ENCODE measurements at places on chromosomes 2 and 18. TPM values are rescaled to one million over a fixed set of nuclear protein-coding genes. Genes with fewer than 3 reads are reported as not detected.

DNA sequence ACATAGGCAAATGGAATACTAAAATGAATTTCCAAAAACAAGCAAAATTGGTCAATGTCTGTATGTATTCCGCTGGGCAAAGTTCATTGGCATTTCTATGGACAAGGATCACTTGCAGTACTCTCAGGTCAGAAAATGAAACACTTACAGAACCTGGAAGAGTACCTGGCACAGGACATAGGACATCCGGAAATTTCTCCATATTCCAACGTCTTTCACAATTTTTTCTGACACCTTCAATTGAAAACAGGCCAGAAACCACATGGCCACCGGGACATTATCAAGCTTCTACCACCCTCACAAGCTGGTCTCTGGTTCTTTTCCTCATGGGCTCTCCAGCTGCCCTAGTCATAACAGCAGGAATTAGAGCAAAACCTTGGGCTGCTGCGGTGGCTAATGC, 96.9 kb upstream of the MSH6 start:
- no peaks in the 10 kb centered on the region for H3K27me3 ChIP-seq
- DNase-seq: peak; percentile 4
- H3K4me1 ChIP-seq: peaks cover 5% of the 10 kb centered on the region
- no peak overlapping the region for H3K4me3 ChIP-seq
- no peak overlapping the region for H3K27ac ChIP-seq
- H3K36me3 ChIP-seq: no peaks in the 10 kb centered on the region

DNA sequence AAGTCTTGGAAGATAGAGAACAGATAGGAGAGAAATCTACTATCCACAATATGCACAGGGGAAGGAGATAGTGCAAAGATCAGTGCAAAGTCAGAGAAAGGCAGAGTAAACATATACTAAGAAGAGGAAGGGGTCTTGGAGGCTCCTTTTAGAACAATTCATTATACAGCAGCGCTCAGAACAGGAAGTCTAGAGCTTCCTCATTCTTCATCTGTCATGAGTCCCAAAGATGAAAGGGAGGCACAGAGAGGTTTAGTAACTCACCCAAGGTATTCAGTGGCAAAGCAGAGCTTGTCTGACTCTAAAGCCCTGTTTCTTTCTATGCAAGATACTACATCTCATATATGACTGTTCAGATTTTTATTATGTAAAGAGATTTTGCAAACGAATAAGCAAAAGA, 1.4 kb downstream of the SP110 start:
- H3K36me3 ChIP-seq: peaks cover 18% of the 10 kb centered on the region
- H3K27me3 ChIP-seq: no peaks in the 10 kb centered on the region
- no peak overlapping the region for H3K27ac ChIP-seq

DNA sequence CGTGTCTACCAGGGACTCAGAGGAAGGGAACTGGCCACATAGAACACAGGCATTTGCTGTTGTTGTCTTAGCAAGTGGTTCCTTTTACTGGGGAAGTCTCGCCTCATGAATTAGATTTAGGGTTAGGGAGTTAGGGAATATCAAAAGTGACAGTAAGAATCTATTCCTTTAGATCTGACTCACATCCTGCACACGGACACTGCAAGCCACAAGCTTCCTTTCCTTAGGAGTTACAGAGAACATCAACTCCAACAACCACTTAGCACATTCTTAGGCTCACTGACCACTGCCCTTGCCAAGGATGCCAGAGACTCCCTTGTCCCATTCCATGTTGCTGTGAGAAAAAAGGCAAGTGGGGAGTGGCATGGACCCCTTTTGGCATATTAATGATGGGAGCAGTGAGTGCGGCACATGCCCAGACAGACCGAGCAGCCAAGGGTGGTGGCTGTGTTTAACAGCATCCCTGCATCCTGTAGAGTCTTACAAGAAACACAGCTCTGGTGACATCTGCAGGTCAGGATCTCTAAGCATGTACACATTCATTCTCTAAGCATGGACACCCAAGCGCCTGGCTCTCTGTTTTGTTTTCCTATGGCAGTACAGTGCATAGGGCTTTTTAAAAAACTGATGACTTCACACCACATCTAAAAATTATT, 745.6 kb upstream of the RAB6C start:
- H3K27ac ChIP-seq: peak overlapping the region; percentile 51
- peak; percentile 17 for DNase-seq
- H3K27me3 ChIP-seq: no peaks in the 10 kb centered on the region
- H3K36me3 ChIP-seq: no peaks in the 10 kb centered on the region
- peaks cover 13% of the 10 kb centered on the region for H3K4me1 ChIP-seq

The CNTNAP5 gene
- total RNA-seq: not detected

The BMP10 gene
- not detected for total RNA-seq

The PRKAG3 gene
- not detected for total RNA-seq

The HOXD3 gene
- total RNA-seq: not detected

DNA sequence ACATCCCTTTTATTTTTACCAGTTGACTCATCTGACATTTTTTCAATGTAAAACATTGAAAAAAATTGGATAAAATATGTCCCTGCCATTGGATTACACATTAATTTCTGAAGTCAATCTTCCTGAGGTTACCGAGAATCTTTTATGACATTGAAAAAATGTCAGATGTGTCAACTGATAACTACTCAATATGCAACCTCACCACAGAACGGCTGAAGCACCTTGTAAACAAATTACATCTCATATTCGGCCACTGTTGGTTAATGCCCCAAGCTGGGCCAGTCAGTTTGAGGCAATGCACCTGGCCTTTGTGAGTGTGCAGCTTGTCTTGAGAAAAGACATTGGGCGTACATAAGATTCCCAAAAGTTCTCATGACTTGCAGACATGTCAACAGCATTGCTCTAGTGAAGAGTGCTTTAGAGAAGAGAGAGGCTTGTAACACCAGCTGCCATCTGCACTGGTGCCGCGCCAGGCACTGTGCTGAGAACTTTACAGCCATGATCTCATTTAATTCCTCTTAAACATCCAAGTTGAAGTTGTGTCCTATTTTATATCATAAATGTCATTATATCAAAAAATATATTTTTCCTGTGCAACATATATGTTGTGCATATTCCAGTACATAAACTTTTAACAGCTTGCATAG, 112.7 kb upstream of the SLC35G4 start:
- no peaks in the 10 kb centered on the region for H3K36me3 ChIP-seq
- H3K4me1 ChIP-seq: peaks cover 21% of the 10 kb centered on the region
- H3K27me3 ChIP-seq: no peaks in the 10 kb centered on the region
- no peak overlapping the region for H3K27ac ChIP-seq
- no peak for DNase-seq

- no peaks in the 10 kb centered on the region for H3K27me3 ChIP-seq
- H3K27ac ChIP-seq: no peak overlapping the region
- DNase-seq: no peak
- no peaks in the 10 kb centered on the region for H3K36me3 ChIP-seq
- no peaks in the 10 kb centered on the region for H3K4me1 ChIP-seq
Measured at GRCh38 chr2:187383043-187383800, 64.8 kb downstream of the CALCRL start.

DNA sequence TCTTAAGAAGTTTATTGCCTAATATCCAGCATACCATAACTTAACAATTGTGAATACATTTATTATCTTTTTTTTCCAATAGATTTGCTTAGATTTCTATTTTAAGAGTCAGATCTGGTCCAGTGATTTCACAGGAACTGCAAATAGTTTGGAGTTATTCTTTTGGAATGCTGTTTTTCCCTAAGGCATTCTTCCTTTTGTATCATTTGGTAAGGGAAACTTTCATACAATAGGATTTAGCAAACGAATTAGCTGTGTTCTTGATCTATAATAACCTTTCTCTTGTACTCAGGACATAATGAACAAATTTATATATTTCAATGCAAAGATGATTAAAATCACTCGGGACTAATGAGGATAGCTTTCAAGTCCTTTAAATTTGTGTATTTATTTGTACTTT, 201.6 kb downstream of the ERBB4 start:
- no peak overlapping the region for H3K4me3 ChIP-seq
- H3K36me3 ChIP-seq: no peaks in the 10 kb centered on the region
- H3K27ac ChIP-seq: no peak overlapping the region

The ANO7 gene
- 0.14 TPM for total RNA-seq

GRCh38 chr2:101076581-101076980, 74.5 kb downstream of the RPL31 start:
- H3K27ac ChIP-seq: peak overlapping the region; percentile 63
- no peak for DNase-seq
- peaks cover 81% of the 10 kb centered on the region for H3K36me3 ChIP-seq
- H3K27me3 ChIP-seq: no peaks in the 10 kb centered on the region
- peaks cover 42% of the 10 kb centered on the region for H3K4me1 ChIP-seq
- H3K4me3 ChIP-seq: no peak overlapping the region

GRCh38 chr2:207539470-207539869, 9.7 kb downstream of the CREB1 start:
- no peaks in the 10 kb centered on the region for H3K27me3 ChIP-seq
- peaks cover 6% of the 10 kb centered on the region for H3K4me1 ChIP-seq
- no peaks in the 10 kb centered on the region for H3K36me3 ChIP-seq

- H3K4me1 ChIP-seq: peaks cover 5% of the 10 kb centered on the region
- H3K36me3 ChIP-seq: no peaks in the 10 kb centered on the region
- no peak overlapping the region for H3K4me3 ChIP-seq
- no peak for DNase-seq
Measured at GRCh38 chr2:12934146-12934756, 217.5 kb downstream of the TRIB2 start.

DNA sequence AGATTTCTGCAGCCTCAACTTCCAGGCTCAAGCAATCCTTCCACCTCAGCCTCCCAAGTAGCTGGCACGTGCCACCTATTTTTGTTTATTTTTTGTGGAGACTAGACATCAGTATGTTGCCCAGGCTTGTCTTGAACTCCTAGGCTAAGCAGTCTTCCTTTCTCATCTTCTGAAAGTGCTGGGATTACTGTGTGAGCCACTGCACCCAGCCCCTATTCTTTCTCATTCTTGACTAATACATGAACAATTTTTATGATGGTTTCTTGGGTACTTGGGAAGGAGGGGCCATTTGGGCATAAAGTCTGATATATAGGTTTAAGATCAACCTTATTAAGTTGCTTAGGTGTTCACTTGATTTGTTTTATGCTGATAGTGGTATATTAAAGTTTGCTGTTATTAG, 26.2 kb downstream of the EPC2 start:
- peaks cover 28% of the 10 kb centered on the region for H3K4me1 ChIP-seq
- DNase-seq: peak; percentile 14

GRCh38 chr2:5322396-5322795, 369.8 kb upstream of the SOX11 start:
- no peaks in the 10 kb centered on the region for H3K4me1 ChIP-seq
- no peak overlapping the region for H3K4me3 ChIP-seq
- no peak for DNase-seq
- no peaks in the 10 kb centered on the region for H3K36me3 ChIP-seq

- H3K27ac ChIP-seq: no peak overlapping the region
- H3K27me3 ChIP-seq: no peaks in the 10 kb centered on the region
- H3K4me1 ChIP-seq: no peaks in the 10 kb centered on the region
- DNase-seq: no peak
- peaks cover 90% of the 10 kb centered on the region for H3K36me3 ChIP-seq
Measured at GRCh38 chr2:60779426-60779825, 23.4 kb downstream of the PAPOLG start.

GRCh38 chr18:31441493-31441892, 6.0 kb upstream of the DSG3 start:
- DNase-seq: no peak
- H3K4me1 ChIP-seq: no peaks in the 10 kb centered on the region
- no peak overlapping the region for H3K4me3 ChIP-seq

DNA sequence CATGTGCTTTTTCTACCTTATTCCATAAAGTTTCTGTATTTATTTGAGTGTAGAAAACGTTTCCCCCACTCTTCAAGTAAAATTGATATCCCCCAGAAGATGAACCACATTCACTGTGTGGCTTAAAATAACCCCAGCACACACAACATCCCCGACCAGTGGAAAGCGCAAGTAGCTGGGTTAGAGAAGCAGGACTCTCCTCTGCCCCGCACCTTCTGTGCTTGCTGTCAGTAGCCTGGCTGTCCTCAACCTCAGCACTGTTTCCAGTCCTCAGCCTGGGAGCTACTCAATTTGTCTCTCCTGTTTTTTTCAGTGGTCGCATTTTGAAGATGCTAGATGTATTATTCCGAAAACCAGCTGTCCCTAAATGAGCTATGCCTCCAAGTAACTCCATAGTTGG, 18.0 kb upstream of the ST8SIA3 start:
- H3K36me3 ChIP-seq: no peaks in the 10 kb centered on the region
- H3K4me1 ChIP-seq: peaks cover 8% of the 10 kb centered on the region
- DNase-seq: no peak
- H3K27me3 ChIP-seq: peaks cover 19% of the 10 kb centered on the region
- H3K27ac ChIP-seq: no peak overlapping the region
- no peak overlapping the region for H3K4me3 ChIP-seq

DNA sequence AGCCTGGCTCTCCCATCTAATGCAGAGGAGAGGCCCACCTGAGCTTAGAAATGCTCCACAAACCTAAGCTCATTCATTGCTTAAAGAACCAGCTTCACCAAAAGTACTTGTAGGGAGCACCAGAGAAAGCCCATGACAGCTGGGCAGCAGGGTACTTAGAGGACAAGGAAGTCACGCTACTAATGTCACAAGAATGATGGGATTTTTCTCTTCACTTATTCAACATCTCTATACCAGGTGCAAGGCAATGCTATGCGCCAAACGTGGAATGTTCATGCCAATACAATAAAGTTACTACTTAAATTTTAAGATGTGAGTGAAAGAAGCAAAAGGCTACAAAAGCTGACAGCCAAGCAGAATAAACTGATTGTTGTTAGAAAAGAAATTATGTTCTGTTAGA, 36.0 kb downstream of the LONRF2 start:
- no peak overlapping the region for H3K27ac ChIP-seq
- H3K36me3 ChIP-seq: no peaks in the 10 kb centered on the region
- no peak overlapping the region for H3K4me3 ChIP-seq
- peaks cover 9% of the 10 kb centered on the region for H3K27me3 ChIP-seq

DNA sequence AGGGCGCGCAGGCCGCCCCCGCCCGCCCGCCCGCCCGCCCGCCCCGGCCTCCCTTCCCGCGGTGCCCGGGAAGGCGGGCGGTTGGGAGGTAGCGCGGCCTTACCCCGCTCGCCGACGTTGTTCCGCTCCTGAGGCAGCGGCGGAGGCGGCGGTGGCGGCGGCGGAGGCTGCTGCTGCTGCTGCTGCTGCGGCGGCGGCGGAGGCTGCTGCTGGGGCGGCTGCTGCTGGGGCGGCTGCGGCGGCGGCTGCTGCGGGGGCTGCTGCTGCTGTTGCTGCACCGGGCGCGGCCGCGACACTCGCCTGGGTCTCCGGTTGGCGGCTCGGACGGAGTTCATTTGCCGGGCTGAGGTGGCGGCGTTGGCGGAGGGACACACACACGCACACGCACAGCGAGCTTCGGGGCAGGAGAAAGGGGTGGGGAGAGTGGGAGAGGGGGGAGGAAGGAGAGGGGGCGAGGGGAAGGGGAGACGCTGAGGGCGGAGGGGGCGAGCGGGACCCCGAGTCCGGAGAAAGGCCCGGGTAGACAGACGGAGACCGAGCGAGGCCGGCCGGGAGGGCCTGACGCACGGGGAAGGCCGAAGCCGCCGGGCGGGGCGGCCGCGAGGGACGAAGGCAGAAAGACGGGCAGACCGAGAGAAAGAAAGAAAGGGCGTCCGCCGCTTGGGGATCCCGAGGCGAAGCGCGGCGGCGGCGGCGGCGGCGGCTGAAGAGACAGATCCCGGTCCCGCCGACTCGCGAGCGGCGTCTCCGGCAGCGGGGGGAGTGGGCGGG, 727 bp downstream of the FBXO11 start:
- H3K4me1 ChIP-seq: peaks cover 18% of the 10 kb centered on the region
- peak overlapping the region; percentile 97 for H3K27ac ChIP-seq
- H3K27me3 ChIP-seq: no peaks in the 10 kb centered on the region
- no peaks in the 10 kb centered on the region for H3K36me3 ChIP-seq

- H3K36me3 ChIP-seq: no peaks in the 10 kb centered on the region
- H3K27ac ChIP-seq: no peak overlapping the region
- H3K27me3 ChIP-seq: no peaks in the 10 kb centered on the region
- no peaks in the 10 kb centered on the region for H3K4me1 ChIP-seq
Measured at GRCh38 chr2:204503869-204504268, 41.4 kb upstream of the PARD3B start.

The C2orf74 gene
- 29.7 TPM for total RNA-seq

The ACTG2 gene
- total RNA-seq: not detected
